ENCODE measurements at places on chromosomes 11 and 22.

DNA sequence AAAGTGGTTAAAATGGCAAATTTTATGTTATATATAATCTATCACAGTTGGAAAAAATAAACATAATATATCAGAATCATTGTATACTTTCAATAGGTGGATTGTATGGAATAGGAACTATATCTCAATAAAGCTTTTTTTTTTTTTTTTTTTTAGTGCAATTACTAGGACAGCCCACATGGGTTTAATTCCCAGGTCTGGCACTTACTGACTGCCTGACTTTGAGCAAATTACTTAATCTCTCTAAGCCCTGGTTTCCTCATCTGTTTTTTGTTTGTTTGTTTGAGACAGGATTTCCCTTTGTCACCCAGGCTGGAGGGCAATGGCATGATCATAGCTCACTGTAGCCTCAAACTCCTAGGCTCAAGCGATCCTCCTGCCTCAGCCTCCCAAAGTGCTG is 26.1 kb upstream of the BAIAP2L2 start:
- no peak for DNase-seq

- no peak for DNase-seq
These were observed 319.9 kb downstream of the BRD1 start for GRCh38 chr22:49507607-49508292.

GRCh38 chr11:134752526-134752925 is 340.5 kb upstream of the B3GAT1 start:
- no peak for DNase-seq

- no peak for DNase-seq
These were observed 122.6 kb downstream of the IGLL1 start for GRCh38 chr22:23457380-23457985.

DNA sequence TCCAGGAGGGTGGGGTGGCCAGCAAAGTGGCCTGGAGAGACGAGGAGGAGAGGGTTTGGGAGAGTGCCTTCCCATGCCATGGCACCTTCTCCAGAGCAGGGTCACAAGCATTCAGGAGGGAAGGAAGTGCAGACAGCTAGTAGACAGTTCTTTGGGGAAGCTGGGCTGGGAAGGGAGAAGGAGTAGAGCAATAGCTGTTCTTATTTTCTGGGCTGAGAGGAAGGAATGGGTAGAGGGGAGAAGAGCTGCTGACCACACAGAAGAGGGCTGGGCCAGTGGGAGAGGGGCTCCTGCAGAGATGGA is 14.8 kb upstream of the PICK1 start:
- DNase-seq, result no peak

DNA sequence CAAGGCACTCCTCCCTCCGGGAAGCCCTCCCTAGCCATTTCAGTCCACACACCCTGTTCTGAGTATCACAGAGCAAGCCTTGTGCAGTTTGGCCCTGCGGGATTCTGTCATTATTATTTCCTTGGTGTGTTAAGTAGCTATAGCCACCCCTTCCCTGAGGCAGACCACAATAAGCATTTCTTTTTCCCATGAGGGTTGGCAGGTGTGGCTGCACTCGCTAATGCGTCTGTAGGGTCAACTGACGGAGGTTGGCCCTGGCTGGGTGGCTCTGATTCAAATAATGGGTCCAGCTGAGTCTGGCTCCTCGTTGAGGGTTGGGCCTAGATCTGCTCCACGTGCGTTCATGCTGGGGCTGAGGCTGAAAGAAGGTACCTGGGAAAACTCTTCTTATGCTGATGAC is 5.1 kb downstream of the F2 start:
- DNase-seq, result no peak

All from RCC 7860 (cell line).